Thoracic aorta (tissue), 2 donors: ENCODE measurements at places on chromosomes 5 and 9.

- no peak for DNase-seq
Observed at GRCh38 chr9:91629718-91630117, 206.1 kb upstream of the NFIL3 start.

- no peak for DNase-seq
Observed at GRCh38 chr9:126722252-126722921, 82.5 kb upstream of the ZBTB43 start.

GRCh38 chr5:172793577-172794488, 22.8 kb upstream of the DUSP1 start:
- DNase-seq: no peak

GRCh38 chr9:109518621-109519335, 20.7 kb upstream of the PTPN3 start:
- no peak for DNase-seq

DNA sequence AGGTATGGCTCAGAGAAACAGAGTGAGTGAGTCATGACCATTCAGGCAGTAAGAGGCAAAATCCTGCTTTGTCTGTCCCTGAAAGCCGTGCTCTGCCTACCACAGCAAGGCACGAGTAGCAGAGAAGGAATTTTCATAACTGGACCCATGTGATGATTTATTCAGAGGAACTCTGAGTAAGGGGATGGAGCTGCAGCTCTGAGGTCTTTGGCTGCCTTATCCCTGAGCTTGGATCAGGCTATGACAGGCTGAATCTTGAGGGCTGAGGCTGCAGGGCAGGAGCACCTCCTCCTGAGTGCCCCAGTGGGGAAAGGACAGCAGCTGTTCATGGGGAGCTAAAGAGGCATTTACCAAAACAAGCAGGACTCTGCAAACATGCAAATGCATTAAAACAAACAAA, 183.4 kb downstream of the PAPPA start:
- DNase-seq: no peak

DNA sequence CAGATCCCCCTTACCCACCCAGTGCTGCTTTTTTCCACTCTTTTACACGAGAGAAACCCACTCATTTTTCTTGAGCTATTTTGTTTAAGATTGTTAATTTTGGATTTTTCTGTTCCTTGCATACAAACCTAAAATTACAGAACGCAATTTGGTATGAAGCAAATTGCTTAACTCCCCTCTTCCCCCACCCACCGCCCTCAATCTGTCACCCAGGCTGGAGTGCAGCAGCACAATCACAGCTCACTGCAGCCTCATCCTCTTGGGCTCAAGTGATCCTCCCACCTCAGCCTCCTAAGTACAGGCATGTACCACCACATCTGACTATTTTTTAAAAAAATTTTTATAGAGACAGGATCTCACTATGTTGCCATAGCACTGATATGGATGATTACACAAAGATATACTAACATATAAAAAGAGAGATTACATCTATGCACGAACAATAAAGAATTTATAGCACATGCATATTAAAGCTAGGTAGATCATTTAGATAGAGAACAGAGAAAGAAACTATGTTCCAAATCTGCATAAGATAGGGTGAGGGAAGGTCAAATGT, 203.6 kb downstream of the PIK3R1 start:
- no peak for DNase-seq

DNA sequence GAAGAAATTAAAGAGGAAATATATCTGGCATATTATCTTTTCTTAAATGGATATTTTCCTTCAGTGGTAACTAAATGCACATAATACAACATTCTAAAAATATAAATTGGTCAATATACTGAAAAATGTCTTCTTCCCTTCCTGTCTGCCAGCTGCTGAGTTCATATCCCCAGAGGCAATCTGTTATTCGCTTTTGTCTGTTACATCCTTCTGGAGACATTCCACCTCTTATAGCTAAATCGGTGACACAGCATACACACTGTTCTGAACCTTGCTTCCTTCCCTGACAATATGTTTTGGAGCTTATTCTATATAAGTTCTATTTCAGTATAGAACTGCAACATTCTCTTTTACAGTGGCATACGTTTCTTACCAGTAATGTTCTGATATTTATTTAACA, 147.8 kb downstream of the TENT4A start:
- DNase-seq: no peak

DNA sequence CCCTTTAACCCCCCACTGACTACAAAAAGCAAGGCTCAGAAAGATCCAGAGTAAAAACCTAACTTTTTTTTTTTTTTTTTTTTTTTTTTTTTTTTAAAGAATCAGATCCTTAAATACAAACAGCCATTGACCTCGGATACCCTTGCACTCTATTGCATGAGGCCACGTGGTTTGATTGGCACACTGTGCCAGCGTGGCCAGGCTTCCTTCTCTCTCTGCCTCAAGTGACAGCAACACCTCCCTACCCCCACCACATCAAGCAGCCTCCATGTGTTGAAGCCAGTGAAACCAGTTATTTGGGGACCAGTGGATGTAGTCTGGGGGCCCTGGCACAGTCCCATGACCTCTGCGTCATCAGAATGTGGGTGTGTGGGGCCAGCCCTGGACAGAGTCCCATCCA, 71.4 kb downstream of the OTULIN start:
- no peak for DNase-seq

DNA sequence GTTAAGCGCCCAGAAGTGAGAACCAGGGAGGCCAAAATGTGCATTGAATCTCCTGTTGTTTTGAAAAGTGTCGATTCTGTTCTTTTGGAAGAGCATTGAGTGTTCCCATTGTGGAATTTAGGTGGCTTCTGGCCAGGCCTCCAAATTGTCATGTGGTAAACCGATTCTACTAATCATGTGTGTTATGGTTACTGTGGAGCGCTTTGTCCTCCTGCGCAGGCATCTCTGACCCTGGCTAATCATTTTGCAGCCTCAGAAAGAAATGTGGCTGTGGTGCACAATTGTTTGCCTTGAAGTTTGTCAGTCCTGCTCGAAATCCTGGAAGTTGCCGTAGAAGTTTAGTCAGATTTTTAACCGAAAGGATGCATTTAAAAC, 121.3 kb downstream of the RASGRF2 start:
- DNase-seq: no peak

GRCh38 chr5:172151661-172152210, 36.3 kb downstream of the STK10 start:
- no peak for DNase-seq

GRCh38 chr9:81759680-81760215, 70.4 kb upstream of the TLE1 start:
- DNase-seq: peak; percentile 5

- no peak for DNase-seq
Observed at GRCh38 chr5:56290378-56291078, 57.4 kb upstream of the ANKRD55 start.

DNA sequence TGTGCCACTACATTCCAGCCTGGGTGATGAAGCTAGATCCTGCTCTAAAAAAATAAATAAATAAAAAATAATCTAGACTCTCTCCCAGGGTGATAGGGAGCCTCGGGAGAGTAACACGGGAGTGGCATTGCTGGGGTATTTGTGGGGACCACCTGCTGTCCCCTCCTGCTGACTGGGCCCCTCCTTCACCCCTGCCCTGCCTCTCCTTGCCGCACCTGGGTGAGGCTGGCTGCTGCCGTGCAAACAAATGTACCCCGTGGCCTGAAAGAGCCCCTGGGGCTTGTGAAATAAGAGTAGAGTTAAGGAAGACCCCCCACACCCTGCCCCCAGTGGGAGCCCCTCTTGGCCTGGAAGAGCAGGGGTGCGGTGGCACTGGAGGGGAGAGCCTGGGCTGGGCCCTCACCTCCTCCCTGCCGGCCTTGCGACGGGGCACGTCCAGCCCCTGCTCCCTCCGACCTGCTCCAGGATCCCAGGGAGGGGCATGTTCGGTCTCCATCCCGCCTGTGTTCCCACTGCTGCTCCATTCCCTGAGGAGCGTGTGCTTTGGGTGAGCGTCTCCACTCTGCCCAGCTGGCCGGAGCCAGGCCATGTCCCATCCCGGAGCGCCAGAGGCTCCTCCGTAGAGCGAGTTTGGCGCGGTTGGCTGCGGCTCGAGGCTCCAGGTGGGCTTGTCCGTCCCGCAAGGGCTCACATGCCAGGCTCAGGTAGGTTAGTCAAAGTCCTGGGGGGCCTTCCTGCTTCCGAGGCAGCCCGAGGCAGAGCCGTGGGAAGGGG, 75.0 kb upstream of the RNU6ATAC start:
- DNase-seq: no peak

- DNase-seq: no peak
Observed at GRCh38 chr9:120916588-120916987, 10.0 kb downstream of the TRAF1 start.

DNA sequence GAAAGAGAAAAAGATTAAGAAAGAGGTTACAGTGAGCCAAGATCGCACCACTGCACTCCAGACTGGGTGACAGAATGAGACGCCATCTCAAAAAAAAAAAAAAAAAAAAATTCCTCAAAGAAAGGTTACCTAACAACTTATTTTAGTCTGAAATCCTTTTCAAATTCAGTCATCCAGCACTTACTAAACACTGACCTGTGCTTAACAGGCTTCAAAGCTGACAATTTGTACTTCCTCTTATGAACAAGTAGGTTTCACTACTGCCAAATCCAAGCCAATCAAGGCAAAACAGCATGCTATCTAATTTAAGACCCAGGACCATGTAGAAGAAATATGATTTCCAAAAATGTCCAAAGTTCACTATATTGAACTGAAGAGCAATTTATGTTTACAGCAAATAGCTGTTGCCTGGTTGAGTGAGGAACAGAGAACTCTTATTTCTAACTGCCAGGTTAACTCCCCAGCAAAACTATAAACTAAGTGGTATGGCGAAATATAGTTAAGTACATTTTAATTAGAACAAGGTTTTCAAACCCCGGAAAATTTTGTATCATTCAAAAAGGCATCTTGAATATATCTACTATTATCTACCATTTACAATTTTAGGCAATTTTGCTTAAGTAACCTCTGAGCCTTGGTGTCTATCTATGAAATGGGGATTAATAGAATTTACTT, 13.4 kb downstream of the PWWP2A start:
- DNase-seq: no peak

- no peak for DNase-seq
Observed at GRCh38 chr5:72222521-72222920, 97.5 kb downstream of the MRPS27 start.
